Right atrium auricular region (tissue), 2 donors: ENCODE measurements at places on chromosomes 1 and 21. TPM values are rescaled to one million over a fixed set of nuclear protein-coding genes. Genes with fewer than 3 reads are reported as not detected.

GRCh38 chr21:25456672-25457071 lies 150.6 kb downstream of the MRPL39 start:
- DNase-seq: no peak

DNA sequence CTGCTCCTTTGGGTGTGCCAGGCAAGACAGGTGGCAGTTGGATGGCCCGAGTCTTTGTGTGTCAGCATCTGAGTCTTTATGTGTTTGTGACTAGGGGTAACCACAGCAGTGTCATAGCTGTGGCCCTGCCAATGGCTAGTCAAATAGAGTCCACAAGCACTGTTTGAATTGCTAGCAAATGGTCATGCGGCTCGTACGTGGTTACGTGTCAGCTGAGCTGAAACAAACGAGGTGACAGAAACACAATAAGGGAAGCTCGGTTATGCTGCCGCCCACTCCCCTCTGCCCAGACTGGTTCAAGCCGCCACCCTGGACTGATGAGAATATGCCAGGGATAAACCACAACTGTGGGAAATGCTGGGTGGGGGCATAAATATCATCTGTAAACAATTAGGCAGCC lies 174.3 kb upstream of the LMO4 start:
- DNase-seq: no peak

DNA sequence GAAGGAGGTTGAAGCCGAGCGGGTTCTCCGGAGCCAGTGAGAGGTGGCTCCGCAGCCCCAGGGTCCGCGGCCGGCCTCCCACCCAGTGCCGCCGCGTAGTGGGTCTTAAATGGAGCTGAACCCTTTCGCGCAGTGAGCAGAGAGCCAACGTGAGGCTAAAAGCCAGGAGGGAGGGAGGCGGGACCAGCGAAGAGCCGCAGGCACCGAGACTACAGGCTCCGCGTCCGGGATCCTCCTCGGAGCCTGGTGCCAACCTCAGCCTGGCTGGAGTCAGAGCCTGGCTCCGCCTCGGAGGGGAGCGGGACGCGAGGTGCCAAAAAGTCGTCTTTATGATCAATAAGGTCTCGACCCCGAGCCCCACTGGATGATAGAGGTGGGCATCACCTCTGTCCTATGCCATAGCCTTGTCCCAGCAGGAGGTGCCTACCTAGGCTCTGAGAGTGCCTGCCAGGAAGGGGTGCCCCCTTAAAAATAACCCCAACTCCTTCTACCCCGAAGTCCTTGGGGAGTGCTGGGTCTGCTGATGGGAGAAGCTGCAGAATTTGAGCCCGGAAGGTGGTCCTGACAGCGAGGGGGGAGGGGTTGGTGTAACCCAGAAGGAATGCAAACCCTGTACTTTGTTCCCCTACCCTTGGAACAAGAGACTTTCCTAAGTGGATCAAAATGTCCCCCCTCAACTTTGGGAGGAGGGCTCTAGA lies 1.6 kb downstream of the IGSF21 start:
- no peak for DNase-seq

GRCh38 chr1:182713492-182713891 lies 29.1 kb upstream of the RGS8 start:
- no peak for DNase-seq

DNA sequence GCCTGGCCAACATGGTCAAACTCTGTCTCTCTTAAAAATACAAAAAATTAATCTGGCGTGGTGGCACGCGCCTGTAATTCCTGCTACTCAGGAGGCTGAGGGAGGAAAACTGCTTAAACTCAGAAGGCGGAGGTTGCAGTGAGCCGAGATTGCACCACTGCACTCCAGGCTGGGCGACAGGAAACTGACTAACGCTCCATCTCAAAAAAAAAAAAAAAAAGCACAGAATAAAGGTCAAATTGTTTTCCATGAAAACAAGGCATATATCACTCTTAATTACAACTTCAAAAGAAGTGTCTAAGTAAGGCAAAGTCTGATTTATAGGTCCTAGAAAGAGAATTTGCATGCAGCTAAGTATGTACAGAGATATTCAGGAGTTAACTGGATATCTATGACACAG lies 25.6 kb downstream of the EYA3 start:
- no peak for DNase-seq

DNA sequence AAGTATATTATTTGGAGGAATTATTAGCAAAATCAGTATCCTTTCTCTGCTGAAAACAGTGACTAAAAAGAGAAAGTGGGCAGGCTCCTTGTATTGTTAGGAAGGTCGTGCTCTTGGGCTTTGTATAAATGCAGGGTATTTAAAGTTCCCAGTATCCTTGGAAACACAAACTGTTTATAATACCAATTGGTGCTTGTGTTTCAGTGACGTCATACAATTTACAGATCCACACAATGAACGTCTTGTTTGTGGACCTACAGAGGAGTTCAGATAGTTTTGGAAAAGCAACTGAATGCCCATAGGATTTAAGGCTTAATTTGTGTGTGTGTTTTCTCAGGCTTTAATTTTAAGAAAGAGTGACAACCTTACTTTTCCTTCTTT lies 168.2 kb downstream of the RASAL2 start:
- no peak for DNase-seq

DNA sequence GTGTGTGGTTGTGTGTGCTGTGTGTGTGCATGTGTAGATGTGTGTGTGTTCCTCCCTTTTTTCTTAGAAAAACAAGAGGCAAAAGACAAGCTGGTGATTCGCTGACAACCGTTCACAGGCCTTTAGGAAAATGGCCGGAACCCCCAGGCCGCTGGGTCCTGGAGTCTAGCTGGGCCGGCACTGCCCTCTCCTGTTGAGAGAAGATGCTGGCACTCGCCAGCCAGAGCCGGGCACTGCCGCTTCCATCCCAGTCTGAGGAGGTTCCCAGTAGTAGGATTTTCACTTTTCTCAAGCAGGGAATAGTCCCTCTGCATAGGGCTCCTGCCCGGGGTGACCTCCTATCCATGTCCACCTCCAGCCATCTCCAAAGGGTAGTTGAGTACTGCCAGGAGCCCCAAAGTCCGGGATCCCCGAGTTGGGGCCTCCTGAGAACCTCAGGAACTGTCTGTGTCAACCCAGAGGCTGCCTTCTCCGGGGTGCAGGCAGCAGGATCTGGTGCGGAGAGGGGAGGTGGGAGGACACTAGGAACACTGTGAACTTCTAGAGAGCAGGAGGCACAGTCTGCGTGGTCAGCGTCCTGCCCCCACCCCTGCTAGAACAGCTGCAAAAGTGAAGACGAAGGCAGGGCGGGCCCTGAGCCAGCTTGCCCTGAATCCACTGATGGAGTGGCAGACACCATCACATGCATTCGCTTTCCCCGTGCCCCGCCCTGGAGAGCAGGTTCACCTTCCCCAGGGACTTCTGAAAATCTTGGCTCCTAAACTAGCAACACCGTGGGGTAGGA lies 44.1 kb upstream of the ARHGEF16 start:
- peak; percentile 78 for DNase-seq

MECR gene
- 24.3 TPM for total RNA-seq

- no peak for DNase-seq
Measured at GRCh38 chr1:53572815-53573173, 113.6 kb downstream of the DMRTB1 start.
